ENCODE measurements at places on chromosomes 2 and 18. TPM values are rescaled to one million over a fixed set of nuclear protein-coding genes. Genes with fewer than 3 reads are reported as not detected.

CNRIP1 gene
- total RNA-seq, result 74.2 TPM

NOSTRIN gene
- 3.9 TPM for total RNA-seq

UGT1A3 gene
- not detected for total RNA-seq

LYG2 gene
- not detected for total RNA-seq

REG1B gene
- total RNA-seq, result not detected

FBXO15 gene
- 3.1 TPM for total RNA-seq

MOGAT1 gene
- total RNA-seq, result not detected

ZRANB3 gene
- 14.5 TPM for total RNA-seq

IL1RL2 gene
- total RNA-seq, result 0.47 TPM

CFAP65 gene
- total RNA-seq, result 0.16 TPM

MC5R gene
- total RNA-seq, result 2.2 TPM

PLGLB2 gene
- 2.0 TPM for total RNA-seq

REEP1 gene
- total RNA-seq, result 156 TPM

EPC2 gene
- 103 TPM for total RNA-seq

CFC1 gene
- not detected for total RNA-seq

CHRNG gene
- 0.16 TPM for total RNA-seq

AFF3 gene
- total RNA-seq, result 105 TPM

FEV gene
- not detected for total RNA-seq
